ENCODE measurements at places on chromosomes 13 and 19.

- DNase-seq: no peak
Observed at GRCh38 chr13:30711837-30712236, 23.5 kb upstream of the ALOX5AP start.

- peak; percentile 62 for DNase-seq
Observed at GRCh38 chr13:95676105-95676761, 706 bp upstream of the DNAJC3 start.

DNA sequence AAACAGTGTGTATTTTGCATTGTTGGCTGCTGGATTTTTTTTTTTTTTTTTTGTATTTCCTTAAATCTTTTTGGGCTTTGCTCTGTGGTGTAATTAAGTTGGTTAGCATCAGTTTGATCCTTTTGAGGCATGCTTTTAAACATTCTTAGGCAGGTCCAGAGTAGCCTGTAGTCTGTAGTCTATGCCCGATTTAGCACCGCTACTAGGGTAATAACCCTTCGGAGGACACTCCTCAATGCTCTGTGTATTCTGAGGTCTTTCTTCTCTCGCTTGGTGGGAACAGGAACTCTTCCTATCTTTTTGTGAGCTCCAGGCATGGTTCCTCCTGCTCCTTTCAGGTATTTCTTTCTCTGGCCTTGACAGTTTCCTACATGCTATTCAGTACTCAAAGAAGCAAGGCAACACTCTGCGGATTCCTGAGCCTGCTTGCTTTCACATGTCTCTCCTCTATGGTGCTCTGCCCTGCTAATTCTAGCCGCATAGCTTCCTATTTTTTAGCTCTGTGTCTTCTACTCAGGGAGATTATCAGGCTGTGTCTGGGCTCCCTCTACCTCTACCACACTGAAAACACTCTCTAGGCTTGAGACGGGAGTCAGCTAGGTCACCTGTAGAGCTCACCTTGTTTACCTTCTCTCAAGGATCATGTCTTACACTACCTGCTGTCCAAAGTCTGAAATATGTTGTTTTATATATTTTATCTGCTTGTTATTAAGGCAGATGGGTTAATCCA lies 195.1 kb downstream of the NDFIP2 start:
- DNase-seq: no peak

DNA sequence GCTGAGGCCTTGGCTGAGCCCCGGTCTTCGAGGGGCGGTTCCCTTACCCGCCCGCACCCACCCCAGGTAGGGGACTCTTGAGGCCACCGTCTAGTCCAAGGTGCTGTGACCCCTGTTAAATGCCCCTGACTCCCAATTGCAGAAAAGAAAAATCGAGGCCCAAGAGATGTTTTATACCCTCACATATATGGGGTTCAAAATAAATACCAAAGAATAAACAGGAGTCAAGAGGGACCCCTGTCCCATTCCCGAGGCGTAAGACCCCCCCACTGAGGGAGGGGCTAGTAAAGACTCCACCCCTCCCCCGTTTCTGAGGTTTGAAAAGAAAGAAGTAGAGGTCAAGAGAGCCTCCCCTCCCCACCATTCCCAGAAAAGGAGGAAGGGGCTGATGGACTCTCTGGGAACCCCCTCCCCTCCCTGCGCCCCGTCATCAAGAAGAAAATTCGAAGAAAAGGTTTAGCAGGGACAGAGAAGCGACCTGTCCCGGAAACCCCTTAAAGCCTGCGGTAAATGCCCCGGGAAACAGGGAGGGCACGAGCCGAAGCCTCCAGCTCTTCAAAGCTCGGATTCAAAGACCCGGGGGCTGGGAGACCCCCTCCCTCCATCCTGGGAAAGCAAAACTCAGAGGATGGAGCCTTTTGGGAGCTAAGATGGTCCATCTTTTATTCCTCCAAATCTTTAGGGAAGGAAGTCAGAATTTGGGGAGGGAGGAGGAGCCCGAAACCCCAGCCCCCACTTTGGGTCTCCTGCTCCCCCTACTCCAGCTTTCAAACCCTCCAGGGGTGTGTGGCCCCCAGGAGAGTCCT lies 755 bp upstream of the RAB3A start:
- DNase-seq: peak; percentile 51

GRCh38 chr19:24048261-24048660 lies 38.7 kb upstream of the ZNF254 start:
- DNase-seq: no peak

DNA sequence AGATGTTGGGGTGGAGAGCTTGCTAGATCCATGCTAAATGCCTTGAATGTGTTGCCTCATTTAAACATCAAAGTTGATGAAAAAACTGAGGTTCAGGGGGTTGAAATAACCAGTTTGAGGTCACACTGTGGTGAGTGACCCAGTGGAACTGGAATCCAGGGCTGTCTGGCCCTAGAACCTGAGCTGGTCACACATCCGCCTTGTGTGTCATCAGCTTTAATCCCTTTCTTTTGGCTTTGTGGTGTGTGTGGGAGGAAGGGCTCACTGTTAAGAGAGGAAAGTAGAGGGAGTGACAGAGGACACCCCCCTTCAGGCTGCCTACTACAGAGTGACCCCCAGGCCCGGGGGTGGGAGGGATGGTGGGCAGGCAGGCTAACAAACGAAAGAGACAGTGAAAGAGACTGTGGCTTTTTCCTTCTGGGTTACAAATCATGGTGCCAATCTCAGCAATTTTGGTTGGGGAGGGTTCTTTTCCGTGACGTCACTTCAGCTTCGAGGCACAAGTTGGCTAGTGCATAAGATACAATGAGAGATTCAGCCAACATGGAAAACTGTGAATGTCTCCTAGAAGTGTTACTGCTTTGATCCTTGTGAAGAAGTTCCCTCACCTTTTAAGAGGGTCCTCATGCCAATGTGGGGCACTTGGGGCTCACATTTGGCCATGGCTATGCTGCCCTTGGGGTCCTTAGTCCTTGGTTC lies 164.9 kb downstream of the DLEU7 start:
- no peak for DNase-seq

DNA sequence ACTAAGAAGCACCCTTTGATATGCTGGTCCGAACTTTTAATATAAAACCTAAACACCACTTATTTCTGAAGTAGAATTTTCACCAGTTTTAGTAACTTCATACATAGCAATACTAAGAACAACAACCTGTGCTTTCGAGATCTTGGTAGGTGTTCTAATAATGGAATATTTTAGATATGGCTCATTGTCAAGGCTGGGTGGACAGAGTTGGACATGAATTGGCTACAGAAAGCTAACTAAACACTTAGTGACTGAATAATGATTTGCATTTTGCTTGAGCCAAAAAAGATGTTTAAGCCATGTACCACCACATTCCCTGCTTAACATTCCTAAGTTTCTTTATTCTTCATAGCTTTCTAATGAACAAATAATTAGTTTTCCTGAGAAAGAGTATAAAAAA lies 344.3 kb upstream of the SGCG start:
- DNase-seq: no peak

DNA sequence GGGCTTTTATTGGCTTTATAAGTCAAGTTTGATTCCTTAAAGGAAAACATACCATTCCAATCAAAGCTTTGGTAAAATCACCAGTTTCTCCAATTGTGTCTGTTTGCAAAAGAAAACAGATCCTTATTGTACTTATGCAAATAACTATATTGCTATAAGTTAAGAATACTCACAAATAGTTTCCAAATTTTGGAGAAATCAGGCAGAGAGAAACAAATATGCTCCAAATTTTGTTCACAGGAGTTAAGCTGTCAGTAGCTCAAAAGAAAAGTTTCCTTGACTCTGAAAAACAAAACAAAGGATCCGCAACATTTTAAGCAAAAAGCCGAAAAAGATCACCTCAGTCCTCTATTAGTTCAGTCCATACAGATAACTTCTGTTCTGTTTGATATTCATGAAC lies 19.2 kb upstream of the IGFL4 start:
- DNase-seq: no peak

DNA sequence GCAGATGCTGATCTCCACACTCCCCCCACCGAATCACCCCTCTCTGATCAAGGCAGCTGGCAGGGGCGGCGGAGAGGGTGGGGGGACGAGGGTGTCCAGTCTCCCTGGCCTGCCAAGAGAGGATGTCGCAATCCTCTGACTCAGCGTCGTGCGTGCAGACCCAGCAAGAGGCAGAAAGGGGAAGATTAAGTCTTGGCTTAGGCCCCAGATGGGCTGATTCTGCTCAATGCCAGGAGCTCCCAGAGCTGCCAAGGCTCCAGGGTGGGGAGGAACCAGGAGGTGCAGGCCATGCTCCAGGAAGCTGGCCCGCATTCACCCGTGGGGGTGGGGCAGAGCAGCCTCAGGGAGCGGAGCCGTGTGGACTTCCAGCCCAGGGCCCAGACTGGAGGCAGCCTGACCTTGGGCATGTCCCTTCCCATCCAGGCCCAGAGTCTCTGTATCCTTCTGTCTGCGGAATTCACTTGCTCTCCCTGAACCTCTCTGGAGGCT lies 6.6 kb upstream of the BCL3 start:
- peak; percentile 99 for DNase-seq

All from suppressor macrophage (primary cell).